GM13976 (cell line): ENCODE measurements at places on chromosomes 16 and 17.

DNA sequence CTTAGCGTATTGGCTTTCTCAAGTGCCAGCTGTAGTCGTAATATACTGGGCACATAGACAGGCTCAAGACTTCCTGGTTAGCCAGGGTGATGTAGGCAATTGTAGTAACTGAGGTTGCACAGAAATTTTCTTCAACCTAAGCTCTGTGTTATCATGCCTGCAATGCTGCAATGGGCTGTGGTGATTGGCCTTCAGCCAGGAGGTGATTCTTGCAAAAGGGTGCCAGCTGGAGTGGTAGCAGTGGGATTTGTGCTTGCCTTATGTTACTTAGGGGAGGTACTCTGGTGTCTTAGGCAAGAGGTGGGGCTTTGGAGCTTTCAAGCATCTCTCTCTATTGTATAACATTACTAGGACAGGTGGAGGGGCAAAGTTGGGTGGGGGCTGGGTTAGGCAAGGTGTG, 495.1 kb downstream of the CDH11 start:
- DNase-seq: no peak

DNA sequence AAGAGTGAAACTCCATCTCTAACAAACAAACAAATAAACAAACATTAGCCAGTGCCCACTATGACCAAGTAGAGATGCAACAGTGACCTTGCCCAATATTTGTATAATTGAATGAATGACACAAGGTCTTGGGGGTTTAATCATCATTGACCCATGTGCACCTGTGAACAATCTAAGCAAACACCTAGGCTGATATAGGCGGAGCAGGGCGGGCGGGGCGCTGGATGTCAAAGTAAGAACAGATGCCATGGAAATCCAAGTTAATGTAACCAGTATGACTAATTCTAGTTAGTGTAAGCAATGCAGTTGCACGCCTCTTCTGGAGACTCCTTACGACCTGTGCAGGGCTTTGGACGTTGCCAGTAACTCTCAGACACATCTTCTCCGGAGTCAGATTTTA, 17.6 kb downstream of the RCVRN start:
- no peak for DNase-seq

DNA sequence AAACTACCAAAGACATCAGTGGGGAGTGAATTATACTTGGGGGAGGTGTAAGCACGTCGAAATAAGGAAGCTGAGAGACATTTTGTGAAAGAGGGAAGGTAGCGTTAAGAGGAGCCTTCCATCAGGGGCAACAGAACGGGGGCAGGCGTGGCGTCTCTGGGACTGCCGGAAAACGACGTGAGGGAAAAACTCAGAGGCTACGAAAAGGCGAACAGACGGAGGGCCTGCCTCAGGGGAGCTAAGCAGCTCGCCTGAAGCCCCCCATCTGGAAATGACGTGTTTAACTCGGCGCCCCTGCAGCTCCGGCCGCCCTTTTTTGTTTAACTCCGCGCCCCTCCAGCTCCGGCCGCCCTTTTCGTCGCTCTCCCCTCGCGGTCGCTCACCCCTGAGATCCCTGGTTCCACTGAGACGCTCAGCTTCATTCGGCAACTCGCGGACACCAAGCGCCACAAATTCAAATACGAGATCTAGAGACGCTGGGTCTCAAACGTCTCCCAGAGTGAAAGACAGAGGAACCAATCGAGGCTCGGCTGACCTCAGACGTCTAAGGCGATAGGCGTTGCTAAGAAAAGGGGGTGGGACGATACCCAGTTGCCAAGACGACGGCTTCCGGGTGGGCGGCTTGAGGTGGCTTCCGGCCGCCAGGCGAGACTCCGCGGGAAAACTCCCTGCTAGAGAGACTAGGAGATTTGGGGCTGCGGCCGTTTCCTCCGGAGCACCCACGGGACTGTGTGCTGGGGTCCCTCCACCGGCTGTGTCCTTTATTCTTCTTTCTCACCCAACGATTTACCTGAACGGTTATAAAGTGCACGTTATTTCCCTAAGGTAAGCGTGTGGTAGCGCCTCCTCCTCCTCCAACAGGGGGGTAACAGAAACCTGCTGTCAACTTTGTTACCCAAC, 383.2 kb downstream of the ZFHX3 start:
- peak; percentile 96 for DNase-seq

DNA sequence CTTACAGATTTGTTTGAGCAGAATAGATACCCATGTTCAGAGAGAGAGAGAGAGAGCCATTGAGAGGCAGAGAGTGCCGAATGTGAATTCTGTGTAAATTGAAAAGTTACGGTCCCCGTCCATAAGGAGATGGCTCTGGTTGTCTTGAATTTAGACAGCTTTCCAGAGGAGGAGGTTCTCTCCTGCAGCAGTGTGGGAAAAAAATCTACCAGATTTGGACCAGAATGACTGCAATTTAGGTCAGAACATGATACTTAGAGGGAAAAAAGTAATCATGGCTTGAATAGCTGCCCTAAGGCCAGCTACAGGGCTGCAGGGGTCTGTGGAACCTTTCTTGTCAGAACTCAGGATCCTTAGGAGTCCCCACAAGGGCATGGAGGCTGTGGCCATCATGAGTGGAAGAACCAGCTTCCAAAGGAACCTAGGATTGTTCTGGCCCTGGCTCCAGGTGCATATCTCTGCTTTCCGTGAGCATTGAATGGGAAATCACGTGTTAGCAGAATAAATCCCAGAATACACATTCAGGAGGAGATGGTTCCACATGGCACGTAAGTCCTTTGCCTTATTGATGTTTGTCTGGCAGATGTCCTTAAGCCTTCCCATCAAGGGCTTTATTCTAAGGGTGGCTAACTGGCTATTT, 13.0 kb downstream of the PITPNC1 start:
- no peak for DNase-seq

DNA sequence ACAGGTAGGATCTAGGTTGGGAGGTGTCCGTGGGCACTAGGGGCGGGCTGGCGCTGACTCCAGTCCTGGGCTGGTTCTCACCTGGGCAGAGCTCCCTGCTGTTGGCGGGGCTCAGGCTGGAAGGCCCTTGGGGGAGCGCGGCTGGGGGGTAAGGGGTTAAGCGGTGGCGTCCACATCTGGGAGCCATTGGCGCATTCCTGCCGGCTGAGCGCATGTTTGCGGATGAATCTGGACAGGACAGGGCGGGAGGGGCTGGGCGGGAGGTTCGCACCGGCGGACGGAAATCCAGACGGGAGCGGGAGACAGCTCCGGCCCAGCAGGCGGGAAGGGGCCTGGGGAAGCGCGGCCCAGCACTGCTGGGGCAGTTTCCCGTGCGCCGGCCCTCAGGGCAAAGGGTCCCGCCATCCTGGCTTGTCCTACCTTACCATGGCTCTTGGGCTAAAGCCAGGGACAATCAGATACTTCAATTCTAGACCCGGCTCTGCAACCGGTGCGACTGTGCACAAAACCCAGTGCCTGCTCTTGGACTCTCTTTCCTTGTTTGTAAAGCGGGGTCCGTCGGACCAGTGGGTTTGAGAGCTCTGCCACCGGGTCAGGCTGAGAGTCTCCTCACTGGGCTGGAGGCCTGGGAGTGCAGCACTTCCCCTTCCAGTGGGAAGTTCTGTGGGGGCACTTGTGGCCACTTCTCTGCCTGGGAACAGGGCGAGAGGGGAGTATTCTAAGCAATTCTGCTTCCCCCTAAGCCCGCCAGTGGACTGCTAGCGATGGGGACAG, 7.8 kb downstream of the RARA start:
- DNase-seq: no peak

DNA sequence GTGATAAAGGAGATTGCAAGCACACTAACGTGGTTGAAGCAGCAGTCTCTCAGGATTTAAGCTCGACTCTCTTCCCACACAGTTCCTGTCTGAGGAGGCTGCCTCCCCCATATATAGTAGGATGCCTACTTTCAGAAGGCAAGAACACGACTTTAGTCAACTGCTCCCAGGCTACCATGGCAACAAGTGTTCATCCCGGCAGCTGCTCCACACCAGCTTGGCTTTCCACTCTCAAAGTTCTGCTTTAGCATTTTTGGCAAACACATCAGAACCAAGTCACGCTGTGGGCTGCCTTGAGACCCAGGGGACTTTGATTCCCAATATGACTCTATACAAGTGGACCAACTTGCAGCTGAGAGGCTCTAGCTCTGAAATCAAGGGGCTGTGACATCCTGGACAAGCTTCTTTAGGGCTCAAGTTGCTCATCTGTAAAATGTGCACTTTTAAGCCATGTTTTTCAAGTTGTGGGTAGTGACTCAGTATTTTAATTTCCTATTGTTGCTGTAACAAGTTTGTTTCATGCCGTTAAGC, 16.5 kb downstream of the ZP2 start:
- peak; percentile 19 for DNase-seq

GRCh38 chr16:51225878-51226277, 74.8 kb upstream of the SALL1 start:
- no peak for DNase-seq

GRCh38 chr16:53773150-53773846, 69.3 kb downstream of the FTO start:
- peak; percentile 27 for DNase-seq

GRCh38 chr16:14658063-14658462, 25.3 kb downstream of the BFAR start:
- peak; percentile 65 for DNase-seq

DNA sequence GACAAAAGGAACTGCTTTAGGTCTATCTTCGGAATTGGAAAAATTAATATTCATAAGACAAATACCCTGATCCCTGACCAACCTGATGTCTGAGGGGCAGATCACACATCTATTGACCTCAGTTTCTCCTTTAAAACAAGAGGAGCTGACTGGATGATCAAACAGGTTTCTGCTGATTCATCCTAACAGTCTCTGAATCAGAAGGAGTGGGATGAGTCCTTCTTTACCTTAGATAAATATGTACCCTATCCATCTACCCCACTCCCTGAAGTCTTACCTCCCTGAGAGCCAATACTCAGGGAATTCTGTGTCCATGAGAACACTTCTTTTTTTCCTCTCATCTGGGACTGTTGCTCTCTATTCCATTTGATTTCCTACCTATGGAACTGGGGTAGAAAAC, 80.3 kb upstream of the CRHR1 start:
- no peak for DNase-seq

- DNase-seq: no peak
Observed at GRCh38 chr16:48580925-48581500, 29.0 kb downstream of the N4BP1 start.

DNA sequence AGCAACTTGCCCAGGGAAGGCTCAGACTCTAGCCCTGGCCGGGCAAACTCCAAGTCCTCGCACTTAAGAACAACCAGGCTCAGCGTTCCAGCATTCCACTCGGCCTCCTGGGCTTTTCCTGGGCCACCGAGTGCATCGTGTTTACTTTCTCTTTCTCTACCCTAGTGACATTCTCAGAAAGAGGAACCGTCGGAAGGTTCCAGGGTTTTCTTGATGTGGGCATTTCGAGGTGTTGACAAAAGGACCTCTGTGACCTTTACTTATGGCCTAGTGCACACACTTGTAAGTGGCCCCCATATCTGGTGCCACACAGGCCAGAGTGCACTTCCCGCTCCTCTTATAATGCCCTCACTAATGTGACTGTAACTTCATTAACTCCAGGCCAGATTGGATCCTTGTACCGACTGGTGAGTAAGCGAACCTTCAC, 3.1 kb upstream of the BANP start:
- no peak for DNase-seq

DNA sequence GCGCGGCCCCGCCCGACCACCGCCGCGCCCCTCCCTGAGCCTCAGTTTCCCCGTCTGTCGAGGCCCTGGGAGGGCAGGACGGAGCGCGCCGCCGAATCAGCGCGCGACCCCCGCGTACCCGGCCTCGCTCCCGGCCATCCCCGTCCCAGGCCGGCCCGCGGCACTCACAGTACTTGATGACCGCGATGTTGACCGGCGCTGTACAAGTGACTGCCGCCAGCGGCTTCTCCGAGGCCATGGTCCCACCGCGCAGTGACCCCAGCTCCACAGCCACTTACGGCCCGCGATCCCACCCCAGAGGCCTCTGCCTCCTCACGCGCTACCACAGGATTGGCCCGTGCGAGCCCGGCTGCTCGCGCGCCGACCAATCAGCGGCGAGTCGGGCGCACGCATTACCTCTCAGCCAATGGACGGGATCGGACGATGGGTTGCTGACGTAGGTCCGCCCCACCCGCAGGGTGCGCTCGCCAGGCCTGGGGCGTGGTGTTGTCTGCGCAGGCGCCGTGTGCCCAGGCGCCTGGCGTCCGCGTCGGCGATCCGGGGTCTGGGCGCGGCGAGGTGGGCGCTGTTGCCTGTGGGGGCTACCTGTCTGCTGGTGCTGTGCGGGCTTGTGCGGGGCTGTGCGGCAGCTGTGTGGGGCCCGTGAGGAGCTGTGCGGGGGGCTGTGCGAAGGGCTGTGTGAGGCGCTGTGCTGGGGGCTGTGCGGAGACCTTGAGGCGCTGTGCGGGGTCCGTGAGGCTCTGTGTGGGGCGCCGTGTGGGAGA, at the start of gene MVD:
MVD (minus strand) TSS at position 249 of the 764 bp plus-strand sequence; CDS start at position 238, 11 bp downstream.
- peak; percentile 100 for DNase-seq

DNA sequence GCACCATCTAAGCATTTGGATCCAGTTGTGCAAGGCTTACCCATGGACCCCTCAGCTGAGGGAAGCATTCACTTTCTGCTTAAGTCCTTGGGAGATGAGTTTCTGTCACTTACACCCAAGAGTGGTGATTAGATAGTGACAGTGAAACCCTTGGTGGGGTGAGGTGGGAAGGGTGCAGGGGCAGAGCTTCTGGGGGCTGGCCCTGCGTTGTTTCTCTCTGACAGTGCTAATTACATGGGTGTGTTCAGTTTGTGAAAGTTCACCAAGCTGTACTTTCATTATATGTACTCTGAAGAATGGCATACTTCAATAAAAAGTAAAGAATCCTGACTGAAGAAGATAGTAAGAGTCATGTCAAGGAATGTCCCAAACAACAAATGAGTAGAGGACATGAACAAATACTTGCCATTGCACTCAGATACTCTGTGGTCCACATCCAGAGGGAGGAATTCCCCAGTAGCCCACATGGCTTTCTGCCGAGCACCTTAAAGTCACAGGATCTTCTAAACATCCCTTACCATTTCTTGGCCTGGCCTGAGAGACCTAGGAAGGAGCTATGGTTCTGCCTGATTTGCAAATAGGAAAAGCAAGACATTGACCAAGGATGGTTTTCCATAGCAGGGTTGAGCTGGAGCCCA, 8.4 kb downstream of the CHST6 start:
- peak; percentile 61 for DNase-seq

DNA sequence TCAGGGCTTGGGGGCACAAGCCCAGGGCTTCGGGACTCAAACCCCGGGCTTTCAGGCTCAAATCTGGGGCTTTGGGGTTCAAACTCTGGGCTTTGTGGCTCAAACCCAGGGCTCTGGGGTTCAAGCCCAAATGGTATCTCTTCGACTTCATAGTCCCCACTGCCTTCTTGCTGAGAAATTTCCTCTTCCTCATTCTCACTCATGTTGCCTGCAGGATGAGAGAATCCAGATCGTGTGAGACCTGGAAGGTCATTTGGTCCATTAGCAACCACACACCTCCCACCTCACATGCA, 576 bp downstream of the ZNF768 start:
- no peak for DNase-seq
